HFFc6 (cell line): ENCODE measurements at places on chromosomes 5 and 9. TPM values are rescaled to one million over a fixed set of nuclear protein-coding genes. Genes with fewer than 3 reads are reported as not detected.

GRCh38 chr5:8729437-8729836 lies 816.4 kb downstream of the SEMA5A start:
- peak; percentile 31 for DNase-seq

- DNase-seq: no peak
Measured at GRCh38 chr9:133787754-133788025, 49.5 kb upstream of the SARDH start.

DNA sequence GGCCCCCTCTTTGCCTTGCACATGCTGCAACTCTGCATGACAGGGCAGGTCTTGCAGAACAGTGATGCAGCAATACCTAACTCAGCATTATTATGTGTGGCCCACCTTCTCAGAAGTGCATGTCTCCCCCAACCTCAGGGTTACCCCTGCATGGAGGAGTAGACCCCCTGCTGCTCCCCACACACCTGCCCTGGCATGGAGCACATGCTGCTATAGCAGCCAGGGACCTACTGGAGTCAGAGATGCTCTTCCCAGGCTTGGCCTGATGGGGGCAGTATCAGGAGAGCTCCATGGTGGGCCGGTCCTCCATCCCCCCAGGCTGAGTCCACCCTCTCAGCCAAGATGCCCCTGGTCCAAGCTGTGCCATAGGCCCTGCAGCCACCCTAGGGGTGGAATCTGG lies 13.2 kb upstream of the BOD1 start:
- no peak for DNase-seq

- DNase-seq: peak; percentile 71
Measured at GRCh38 chr9:104993291-104993963, 65.5 kb upstream of the ABCA1 start.

- no peak for DNase-seq
Measured at GRCh38 chr9:37667706-37668105, 17.0 kb downstream of the FRMPD1 start.

DNA sequence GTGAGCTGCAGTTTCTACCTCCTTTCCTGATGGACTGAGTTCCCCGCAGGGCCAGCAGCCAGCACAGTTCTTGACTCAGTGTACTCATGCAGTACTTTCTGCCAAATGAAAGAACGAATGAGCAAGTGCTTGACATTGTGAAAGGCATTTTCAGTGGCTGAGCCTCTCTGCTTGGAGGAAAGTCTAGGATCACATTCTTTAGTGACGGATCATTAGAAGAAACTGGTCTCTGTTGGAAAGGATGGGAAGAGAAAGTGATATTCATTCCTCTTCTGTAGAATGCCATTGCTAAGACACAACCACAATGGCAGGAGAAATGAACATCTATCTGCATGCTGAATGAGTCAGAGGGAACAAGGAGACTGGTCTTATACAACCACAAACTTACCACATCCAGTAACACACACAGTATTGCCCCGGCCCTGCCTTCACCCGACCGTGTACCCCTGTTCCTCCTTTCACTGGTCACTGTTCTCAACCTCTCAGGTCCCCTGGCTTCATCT lies 206.9 kb downstream of the CRB2 start:
- peak; percentile 92 for DNase-seq

DNA sequence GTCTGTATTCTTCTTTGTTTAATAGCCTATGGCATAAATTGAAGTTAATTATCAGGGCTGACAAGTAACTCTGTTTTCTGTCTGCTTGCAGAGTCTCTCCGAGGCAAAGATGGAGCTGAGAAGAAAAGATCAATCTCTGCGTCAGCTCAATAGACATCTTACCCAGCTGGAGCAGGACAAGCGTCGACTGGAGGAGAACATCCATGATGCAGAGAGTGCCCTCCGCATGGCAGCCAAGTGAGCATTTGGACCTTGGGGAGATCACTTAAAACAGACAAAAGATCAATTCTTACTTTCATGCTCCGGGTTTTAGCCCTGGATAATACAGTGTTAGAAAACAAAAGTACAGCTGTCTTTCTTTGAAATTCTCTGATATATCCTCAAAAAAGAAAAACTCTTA lies 293.8 kb downstream of the CCDC171 start:
- no peak for DNase-seq

GRCh38 chr9:6926436-6926835 lies 168.7 kb downstream of the KDM4C start:
- no peak for DNase-seq

DNA sequence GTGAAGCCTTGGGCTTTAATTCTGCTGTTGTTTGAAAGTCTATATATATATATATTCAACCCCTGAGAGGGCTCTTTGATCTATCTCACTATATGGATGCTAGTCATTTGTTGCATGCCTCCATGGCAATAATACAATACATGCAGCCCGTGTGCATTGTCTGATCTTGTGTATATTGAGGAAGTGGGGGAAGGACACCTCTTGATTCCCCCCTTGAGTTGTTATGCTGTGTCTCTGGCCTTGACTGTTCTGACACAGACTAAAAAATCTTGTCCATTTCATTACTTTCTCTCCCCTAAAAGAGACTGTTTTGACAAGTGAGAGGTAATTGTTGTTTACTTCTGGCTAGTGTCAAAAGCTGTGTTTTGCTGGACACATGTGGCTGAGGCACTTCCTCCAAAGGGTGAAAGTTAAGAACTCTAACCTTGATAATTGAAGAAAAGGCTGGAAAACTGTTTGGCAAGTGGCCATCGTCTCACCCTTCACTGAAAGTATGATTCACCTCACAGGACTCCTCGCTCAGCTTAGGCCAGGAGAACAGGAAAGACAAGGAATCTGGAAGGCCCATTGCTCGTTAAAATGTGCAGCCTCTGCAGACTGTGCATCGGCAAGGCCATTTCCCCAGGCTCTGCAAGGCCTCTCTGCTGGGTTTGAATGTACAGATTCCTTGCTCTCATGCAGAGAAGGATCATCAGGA lies 304.0 kb downstream of the PRELID2 start:
- DNase-seq: peak; percentile 80

DNA sequence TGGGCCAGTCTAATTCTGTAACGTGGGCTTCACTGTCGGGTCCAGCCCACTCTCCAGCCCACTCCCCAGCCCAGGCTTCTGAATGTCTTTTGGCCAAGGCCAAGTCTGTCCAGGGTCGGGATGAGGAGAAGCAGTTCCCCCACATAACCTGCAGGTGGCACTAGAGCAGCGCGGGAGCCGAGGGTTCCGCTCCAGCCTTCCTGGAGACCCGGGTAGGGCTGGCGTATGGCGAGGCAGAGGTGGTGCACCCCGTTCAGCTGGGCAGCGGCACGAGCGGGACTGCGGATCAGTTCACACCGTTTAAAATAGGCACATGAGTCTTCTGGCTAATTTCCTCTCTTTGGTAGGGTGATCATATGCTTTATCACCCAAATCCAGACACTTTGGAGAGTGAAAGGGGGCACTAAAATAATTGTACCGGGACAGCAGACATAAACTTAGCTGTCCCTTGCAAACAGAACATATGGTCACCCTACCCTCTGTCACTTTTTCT lies 185.9 kb downstream of the MSX2 start:
- no peak for DNase-seq

DNA sequence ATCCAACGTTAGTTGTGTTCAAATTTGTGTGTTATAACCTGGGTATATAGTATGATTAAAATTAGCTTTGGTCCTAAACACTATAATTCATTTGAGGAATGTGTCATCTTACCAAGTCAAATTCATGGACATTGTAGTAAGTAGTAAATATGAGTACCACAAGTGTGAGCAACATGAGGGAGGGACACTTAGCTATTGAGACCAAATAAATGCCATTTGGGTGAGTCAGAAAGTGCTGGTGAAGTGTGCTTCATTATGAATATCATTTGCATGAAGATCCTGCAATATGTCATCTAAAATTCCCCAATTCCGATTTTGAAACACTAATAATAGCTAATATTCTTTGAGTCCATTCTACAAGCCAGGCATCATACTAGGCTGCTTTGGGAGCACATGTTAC lies 336.7 kb upstream of the KIF2A start:
- DNase-seq: no peak

The LCP2 gene
- total RNA-seq: not detected in 2 replicates

The FGF1 gene
- total RNA-seq: 32.5 to 39.5 TPM (median 38.5 TPM) in 3 replicates
